ENCODE measurements at places on chromosomes 2 and 18. TPM values are rescaled to one million over a fixed set of nuclear protein-coding genes. Genes with fewer than 3 reads are reported as not detected.

DNA sequence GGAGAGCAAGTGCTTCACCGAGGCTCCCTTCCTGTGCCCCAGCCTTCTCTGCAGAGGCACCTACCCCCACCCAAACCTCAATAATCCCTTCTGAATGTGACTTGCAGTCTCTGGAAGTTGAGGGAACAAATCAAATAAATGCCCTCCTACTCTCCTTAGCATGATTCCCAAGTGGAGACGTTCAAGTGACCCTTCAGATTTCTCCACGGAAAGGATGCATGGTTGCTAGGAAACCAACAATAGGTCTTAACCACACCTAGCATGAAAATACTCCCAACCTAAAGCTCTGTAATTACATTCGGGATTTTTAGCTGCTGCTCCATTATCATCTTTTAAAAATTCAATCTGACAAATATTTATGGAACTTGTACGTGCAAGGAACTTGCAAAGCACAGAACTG is 50.2 kb upstream of the CABLES1 start:
- DNase-seq, result no peak

- DNase-seq, result peak; percentile 41
Observed at GRCh38 chr18:2906704-2907549, 60.1 kb downstream of the EMILIN2 start.

- no peak for DNase-seq
Observed at GRCh38 chr2:128940378-128940777, 621.7 kb upstream of the HS6ST1 start.

DNA sequence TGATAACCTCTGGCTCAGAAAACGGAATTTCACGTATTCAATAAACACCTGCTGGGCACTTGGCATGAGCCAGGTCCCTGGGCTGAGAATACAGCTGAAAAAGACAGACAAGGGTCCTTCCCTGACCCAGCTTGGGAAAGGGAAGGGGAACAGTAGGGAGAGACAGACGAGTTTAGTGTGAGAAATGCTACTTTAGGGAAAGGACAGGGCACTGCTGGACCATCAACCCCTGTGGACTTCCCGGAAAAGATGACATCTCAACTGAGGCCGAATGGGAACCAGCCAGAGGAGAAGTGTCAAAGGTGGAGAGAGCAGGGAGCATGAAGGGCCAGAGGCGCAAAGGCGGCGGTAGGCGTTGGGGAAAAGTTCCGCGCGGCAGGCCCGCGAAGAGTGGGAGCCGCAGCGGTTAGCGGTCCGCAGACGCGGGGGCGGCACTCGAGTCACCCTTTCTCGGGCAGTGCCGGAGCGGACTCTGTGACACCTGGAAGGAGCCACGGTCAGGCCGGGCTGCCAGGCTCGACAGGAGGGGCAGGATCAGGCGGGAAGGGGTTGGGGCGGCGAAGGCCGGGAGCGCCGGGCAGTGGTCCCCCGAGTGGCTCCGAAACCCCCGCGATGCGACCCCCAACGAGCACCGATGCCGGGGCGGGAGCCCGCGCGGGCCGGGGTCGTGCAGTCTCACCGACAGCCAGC is 519 bp downstream of the TEX261 start:
- DNase-seq, result peak; percentile 33

- DNase-seq, result no peak
Observed at GRCh38 chr2:241815477-241816430, 6.8 kb downstream of the NEU4 start.

GRCh38 chr2:237222601-237223041 is 136.9 kb downstream of the COPS8 start:
- DNase-seq, result no peak

- DNase-seq, result no peak
Observed at GRCh38 chr18:27778441-27778840, 398.5 kb downstream of the CDH2 start.

DNA sequence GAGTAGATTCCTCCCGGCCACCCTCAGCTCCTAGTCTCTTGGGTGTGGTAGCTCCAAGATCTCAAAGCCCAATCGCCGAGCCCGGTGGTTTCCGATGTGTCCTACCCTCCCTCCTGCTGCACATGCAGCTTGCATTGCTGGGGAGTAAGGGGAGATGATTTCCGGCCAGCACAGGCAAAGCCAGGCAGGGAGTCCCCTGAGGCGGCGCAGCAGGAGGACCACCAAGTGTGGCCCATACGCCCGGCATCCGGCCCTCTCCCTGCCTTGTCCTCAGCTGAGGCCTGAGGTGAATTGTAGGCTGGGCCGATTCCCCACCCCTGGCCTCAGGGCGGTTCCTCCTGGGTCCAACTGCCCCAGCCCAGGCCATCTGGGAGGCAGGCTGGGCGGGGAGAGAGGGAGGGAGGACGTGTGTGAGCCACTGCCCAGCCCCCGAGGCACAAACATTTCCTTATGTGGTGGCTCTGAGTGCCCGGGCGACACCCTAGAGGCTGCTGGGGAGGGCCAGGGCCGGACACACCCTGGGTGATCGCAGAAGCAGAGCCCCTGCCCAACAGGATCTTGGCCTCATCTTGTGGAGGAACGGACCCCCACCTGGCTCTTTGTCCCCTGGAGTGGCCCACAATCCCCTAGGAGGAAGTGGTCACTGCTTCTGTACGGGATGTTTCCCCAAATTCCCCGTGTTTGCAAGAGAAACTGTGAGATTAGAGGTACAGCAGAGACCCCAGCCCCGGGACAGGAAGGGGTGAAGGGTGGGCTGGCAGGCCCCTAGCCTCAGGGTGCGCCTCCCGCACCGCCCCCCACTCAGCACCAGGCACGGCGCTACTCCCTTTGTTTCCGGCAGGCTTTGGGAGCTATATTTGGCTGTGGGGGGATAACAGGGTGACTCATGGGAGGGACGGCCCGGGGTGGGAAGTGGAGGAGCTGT is 41.9 kb upstream of the PTMA start:
- DNase-seq, result peak; percentile 98

GRCh38 chr18:1559563-1559962 is 654.9 kb downstream of the ADCYAP1 start:
- peak; percentile 6 for DNase-seq

DNA sequence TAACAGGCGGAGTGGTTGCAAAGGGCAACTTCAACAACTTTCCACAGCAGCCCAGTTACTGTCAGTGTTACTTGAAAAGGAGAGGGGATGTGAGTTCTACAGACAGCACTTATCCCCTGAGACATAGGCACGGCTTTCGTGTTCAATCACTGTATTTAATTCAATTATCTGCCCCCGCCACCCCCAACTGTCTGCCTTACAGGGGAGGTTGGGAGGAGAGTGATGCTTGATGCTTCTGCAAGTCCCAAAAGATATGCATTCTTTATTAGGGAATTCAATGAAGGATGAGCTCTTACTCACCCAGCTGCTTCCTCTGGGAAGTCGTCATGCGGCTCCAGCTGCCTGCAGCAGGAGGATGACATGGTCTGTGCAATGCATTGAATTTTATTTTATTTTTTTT is 639.9 kb downstream of the DCC start:
- DNase-seq, result no peak

DNA sequence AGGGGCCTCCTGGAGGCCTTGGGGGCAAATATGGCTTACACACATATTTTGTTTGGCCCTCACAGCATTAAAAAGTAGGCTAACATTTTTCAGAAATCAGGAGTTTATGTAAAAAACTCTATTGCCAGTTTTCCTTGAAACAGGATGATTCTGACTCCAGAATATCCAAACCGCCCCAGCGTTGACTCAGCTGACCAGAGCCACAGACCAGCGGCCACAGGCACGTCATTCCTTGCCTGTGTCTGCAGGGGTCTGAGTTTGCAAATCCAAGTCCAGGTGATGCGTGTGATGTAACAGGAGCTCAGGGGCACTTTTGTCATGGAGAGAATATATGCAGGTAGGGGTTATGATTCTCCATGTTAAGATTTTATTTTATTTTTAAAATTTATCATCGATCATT is 79.4 kb upstream of the ALKAL2 start:
- no peak for DNase-seq

- DNase-seq, result no peak
Observed at GRCh38 chr18:37922162-37922561, 356.6 kb upstream of the CELF4 start.

GRCh38 chr2:19355014-19355405 is 3.4 kb downstream of the OSR1 start:
- DNase-seq, result no peak

DNA sequence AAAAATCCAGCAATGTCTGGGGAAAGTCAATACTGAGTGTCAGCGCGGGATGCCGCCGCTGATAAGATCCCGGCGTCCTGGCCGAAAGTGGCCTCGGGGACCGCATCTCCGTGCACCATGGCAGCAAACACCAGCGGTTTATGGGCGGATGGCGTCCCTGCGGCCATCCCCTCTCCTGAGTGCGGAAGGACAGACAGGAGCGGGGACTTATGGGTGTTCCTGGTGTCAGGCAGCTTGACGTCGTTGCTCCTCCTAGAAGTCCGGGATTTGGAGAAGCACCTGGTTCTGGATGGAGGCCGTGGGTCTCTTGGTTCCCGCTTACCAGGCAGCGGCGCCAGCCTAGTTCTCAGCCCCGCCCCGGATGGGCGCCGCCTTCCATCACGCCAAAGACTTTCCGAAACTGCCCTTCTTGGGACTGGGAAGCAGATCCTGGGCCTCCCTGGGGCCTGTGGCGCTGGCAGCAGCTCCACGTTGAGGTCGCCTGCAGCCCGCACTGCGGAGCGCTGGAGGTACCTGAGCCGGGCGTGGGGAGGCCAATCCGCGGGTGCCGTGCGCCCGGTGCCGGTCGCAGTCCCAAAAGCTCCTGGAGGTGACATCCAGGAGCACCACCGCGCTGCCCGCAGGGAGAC is 119.1 kb downstream of the CCDC74A start:
- no peak for DNase-seq

DNA sequence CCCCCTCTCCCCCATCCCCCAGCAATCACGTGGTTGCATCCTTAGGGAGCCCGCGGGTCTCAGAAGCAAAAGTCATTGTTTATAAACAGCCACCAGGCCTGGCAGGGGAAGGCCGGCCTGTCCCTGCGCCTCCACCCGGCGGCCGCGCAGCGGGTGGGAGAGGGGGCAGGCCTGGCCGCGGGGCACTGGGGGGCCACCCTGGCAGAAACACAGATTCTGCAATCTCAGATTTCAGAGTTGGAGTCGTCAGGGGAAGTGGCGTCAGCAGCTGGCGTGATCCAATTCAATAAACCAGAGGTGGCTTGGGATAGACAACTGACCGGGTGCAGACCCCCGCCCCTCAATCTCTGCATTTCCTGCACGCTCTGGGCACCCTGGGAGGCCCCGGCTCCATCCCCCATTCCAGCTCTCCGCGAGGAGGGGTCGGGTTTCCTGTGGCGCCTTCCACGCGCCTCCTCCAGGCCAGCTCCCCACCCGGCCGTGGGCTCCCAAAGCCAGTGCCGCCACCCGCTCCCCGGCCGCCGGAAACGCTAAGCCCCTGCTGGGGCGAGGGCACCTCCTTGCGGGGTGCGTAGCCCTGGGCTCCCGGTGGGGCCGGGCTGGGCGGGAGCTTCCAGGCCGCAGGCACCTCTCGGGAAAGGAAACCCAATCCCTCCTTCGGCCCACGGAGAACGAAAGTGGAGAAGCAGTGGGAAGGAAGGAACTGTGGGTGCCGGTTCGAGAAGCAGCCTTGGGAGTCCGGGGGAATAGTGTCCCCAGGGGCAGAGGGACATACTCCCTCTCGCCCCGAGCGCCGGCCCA is 1.1 kb downstream of the BIN1 start:
- DNase-seq, result peak; percentile 42

- DNase-seq, result peak; percentile 74
Observed at GRCh38 chr2:66433945-66434678, 813 bp upstream of the MEIS1 start.

GRCh38 chr2:25042321-25043240 is 705 bp downstream of the EFR3B start:
- DNase-seq, result peak; percentile 31

DNA sequence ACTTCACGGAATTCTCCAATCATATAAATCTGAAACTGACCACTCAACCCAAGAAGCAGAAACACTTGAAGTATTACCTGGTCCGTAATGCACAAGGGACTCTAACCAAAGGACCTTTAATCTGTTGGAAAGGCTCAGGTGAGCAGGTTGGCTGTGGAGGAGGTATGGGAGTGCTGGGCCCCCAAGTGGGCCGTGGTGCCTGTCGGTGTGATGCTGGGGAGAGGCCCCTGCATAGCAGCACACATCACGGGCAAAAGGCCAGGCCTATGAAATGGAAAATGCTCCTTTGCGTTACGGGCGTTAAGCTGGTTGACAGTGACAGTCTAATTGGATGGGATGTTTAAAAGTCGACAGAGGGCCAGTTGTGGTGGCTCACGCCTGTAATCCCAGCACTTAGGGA is 42.6 kb downstream of the GREB1 start:
- no peak for DNase-seq

DNA sequence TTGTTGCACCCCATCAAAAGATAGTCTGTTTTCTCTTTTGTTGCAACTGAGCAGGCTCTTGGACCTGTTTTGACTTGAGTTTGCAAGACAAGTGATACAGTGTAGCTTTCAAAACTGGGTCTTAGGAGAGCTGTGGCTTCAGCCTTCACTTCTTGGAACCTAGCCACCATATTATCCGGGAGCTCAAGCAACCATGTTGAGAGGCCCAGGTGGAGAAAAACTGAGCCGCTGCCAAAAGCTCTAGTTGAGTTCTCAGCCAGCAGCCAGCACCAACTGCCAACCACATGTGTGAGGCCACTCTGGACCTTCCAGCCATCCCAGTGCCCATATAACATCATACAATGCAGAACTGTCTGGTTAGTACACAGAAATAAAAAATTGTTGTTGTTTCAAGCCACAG is 5.4 kb downstream of the CACNB4 start:
- no peak for DNase-seq

- peak; percentile 77 for DNase-seq
Observed at GRCh38 chr2:150125708-150126107, 361.8 kb downstream of the RND3 start.

DNA sequence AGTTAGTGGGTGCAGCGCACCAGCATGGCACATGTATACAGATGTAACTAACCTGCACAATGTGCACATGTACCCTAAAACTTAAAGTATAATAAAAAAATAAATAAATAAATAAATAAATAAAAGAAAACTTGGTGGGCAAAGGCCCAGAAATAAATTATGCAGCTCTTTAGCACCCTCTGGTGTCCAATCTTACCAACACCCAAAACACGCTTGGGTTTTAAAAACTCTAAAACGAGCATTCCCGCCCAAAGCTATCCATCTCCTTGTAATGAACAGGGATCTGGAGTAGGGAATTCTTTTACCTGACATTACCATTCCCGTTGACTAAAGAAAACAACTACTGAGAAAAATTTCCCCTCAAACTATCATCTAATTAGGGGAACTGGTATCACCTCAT is 2005.9 kb upstream of the CELF4 start:
- peak; percentile 13 for DNase-seq

The ROCK2 gene
- 39.4 TPM for total RNA-seq

The TLX2 gene
- not detected for total RNA-seq

The SP140 gene
- total RNA-seq, result not detected

The FOSL2 gene
- total RNA-seq, result 61.8 TPM

The COLEC11 gene
- not detected for total RNA-seq
